Stimulated activated CD4-positive, alpha-beta T cell treated with anti-CD3 and anti-CD28 coated beads, Interleukin-4, amount 100 ng/mL, for 1 hour (primary cell): ENCODE measurements at places on chromosomes 5 and 9.

GRCh38 chr5:14206028-14206725 is 63.0 kb downstream of the TRIO start:
- DNase-seq: no peak

- DNase-seq: no peak
Observed at GRCh38 chr5:157961896-157962590, 103.1 kb upstream of the CLINT1 start.

DNA sequence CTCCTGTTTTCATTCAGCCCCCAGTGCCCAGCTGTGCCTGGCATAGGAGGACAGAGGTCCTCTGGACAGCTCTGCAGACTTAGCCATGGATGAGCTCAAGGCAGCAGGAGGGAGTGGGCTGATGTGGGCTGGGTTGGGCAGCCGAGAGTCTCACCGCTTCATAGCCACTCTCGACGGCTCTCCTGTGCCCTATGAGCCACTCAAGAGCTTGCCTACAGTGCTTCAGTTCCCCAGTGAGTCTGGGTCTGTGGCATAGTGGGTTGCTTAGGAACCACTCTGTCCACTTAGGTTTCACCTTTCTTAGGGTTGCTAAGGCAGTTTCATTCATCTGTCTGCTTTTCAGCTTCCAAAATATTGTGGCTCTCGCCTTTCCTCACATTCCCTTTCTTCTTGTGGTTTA is 296.8 kb downstream of the ICE1 start:
- DNase-seq: no peak

DNA sequence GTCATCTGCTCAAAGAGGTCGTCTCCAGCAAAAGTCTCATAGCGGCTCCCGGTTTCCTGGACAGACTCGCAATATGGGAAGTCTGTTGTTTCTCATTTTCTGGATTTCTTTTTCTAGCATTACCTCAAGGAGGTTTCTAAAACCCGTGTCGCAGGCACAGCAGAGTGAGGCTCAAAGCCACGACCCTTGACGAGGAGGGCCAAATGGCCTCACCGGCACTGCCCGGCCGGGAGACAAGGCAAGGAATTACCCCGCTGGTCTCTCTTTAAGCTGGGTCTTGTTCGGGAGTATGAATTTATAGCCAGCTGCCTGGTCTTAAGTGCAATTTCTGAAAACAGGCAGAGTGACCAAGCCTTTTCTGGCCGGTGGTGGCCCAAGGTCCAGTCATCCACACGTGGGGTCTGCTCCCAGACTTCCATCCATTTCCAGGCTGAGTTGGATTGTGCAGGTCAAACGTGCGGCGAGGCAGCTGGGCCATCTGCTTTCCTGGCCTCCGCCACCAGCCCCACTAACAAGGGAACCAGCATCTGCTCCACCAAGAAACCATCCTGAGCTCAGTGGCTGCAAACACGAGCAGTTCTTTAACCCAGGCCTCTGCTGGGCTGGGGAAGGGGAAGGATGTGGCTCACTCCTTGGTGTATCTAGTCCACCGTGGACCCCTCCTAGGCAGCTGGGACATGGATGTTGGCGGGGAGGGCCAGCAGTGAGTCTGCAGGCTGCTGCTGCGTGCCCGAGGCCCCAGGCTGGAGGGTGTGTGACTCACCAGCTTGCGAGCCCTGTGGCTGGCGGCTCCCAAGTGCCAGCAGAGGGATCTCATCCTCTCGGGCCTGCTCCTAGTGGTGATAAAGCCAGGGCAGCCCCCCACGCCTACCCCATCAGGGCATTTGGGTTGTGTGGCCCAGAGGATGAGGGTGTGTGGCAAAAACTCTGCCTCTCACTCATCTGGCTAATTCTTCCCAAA is 55.6 kb upstream of the COL5A1 start:
- no peak for DNase-seq

DNA sequence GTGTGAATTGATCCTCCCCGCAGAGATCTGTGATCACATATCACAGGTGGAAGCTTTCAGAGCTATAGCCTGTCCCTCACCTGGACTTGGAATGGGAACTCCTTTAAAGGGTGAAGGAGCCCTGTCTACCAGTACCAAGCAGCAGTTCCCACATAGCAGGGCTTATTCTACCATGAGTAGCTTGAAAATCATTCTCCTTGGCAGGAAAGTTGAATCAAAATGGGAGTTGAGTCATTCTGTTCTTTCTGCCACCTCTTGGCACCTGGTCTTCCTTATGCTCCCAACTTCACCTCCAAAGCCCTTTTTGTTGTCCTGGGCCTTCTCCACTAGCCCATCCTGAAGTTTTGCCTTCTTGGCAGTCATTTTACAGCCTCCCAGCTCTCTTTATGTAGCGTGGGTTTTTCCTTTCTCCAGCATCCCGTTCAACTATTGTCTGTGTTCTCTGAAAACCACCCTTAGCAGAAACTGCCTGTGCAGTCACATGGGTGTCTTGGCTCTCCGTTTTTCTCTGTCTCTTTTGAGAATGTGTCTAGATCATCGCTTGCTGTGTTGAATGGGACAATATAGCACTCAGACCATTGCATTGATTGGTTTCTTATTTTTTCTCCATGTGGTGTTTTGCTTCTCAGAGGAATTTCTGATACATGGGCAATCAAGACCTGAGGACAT is 222.2 kb downstream of the AOPEP start:
- DNase-seq: no peak

- DNase-seq: no peak
Observed at GRCh38 chr9:23682891-23683431, 143.1 kb downstream of the ELAVL2 start.
